Kidney (tissue), 22 donors: ENCODE measurements at places on chromosomes 3 and 15. TPM values are rescaled to one million over a fixed set of nuclear protein-coding genes. Genes with fewer than 3 reads are reported as not detected.

The EXOG gene
- total RNA-seq: 16.4 TPM

The GALNT15 gene
- total RNA-seq: 39.9 TPM

The CA12 gene
- total RNA-seq: 237 TPM

The MTHFS gene
- 44.1 TPM for total RNA-seq

GRCh38 chr15:89542369-89542768, 32.9 kb upstream of the TICRR start:
- no peak for DNase-seq
- no peaks in the 10 kb centered on the region for H3K36me3 ChIP-seq
- H3K4me1 ChIP-seq: no peaks in the 10 kb centered on the region
- no peak overlapping the region for H3K4me3 ChIP-seq
- no peak overlapping the region for H3K27ac ChIP-seq

- no peaks in the 10 kb centered on the region for H3K27me3 ChIP-seq
- H3K4me3 ChIP-seq: no peak overlapping the region
- no peaks in the 10 kb centered on the region for H3K4me1 ChIP-seq
- no peak overlapping the region for H3K27ac ChIP-seq
- H3K36me3 ChIP-seq: no peaks in the 10 kb centered on the region
Measured at GRCh38 chr3:68485051-68485450, 447.3 kb downstream of the TAFA4 start.

DNA sequence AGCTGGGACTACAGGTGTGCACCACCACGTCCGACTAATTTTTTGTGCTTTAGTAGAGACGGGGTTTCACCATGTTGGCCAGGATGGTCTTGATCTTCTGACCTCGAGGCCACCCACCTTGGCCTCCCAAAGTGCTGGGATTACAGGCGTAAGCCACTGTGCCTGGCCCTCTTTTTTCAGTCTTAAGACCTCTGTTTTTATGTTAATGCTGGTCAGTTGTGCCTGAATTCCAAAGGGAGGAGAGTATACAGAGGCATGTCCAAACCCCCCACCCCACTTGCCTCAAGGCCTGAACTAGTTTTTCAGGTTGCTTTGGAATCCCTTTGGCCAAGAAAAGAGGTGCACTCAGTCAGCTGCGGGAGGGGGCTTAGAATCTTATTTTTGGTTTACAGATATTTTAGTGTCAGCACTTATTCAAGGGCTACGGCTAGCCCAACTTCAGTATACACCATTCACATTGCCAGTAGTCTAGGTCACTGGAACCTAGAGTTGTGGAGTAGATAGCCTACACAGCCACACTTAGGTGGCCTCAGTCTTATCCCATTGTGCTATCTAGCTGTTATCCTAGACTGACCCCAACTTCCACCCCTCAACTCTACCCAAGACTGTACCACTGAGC, 128.0 kb upstream of the TPM1 start:
- no peak overlapping the region for H3K27ac ChIP-seq
- no peaks in the 10 kb centered on the region for H3K36me3 ChIP-seq
- no peaks in the 10 kb centered on the region for H3K27me3 ChIP-seq
- no peaks in the 10 kb centered on the region for H3K4me1 ChIP-seq
- H3K4me3 ChIP-seq: no peak overlapping the region
- DNase-seq: no peak

- peaks cover 3% of the 10 kb centered on the region for H3K4me1 ChIP-seq
- no peak for DNase-seq
- no peaks in the 10 kb centered on the region for H3K27me3 ChIP-seq
- H3K27ac ChIP-seq: no peak overlapping the region
Measured at GRCh38 chr3:106826791-106827311, 550.4 kb upstream of the CCDC54 start.

GRCh38 chr15:53625962-53626845, 133.3 kb downstream of the WDR72 start:
- H3K4me1 ChIP-seq: no peaks in the 10 kb centered on the region
- H3K36me3 ChIP-seq: no peaks in the 10 kb centered on the region
- no peak overlapping the region for H3K4me3 ChIP-seq
- DNase-seq: no peak
- no peak overlapping the region for H3K27ac ChIP-seq
- no peaks in the 10 kb centered on the region for H3K27me3 ChIP-seq

DNA sequence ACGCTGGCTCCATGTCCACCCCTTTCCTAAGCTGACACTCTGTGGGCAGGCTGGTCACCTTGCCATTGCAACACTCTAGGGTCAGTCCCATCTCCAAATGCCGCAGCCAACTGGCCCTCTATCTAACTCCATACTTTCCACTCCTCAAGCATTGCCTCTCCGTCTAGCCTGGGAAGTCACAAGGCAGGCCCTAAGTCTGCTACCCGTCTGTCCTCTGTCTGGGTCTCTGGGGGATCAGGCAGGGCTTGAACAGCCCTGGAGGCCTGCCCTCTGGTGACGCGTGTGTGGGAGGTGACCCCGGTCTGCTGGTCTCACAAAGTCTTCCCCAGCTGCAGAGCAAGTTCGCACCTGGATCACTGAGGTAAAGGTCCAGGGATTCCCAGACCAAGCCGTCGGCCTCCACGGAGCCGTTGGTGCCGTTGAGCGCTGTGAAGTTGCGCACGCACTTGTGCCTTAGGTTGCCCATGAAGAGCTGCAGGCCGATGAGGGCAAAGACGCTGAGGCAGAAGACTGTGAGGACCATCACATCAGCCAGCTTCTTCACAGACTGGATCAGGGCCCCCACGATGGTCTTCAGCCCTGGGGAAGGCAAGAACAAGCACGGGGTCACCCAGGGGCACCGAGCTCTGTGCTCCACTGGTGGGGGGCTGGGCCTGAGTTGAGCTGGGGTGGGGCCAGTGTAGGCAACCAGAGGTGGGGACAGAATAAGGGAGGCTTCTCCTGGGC, 39.9 kb downstream of the SCN5A start:
- no peak overlapping the region for H3K27ac ChIP-seq
- H3K4me1 ChIP-seq: no peaks in the 10 kb centered on the region
- no peak for DNase-seq
- no peak overlapping the region for H3K4me3 ChIP-seq

DNA sequence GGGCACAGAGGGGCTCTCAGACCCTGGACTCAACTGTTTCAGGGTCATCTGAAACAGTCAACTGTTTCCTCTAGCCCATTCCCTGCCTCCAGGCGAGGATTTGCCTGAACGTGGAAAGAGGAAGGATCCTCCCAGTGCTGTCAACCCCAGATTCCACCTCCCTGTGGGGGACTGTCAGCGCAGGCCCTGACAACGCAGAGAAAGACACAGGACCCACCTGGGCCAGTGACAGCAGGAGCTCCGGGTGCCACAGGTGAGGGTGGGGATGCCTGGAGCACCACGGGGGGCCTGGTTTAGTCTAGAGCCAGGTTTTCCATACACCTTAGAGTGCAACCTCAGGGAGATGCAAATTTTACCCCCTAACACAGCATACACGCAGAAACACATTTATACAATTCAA, 19.5 kb upstream of the LAMP3 start:
- peaks cover 5% of the 10 kb centered on the region for H3K4me1 ChIP-seq
- H3K4me3 ChIP-seq: no peak overlapping the region
- no peaks in the 10 kb centered on the region for H3K27me3 ChIP-seq
- H3K27ac ChIP-seq: no peak overlapping the region
- no peak for DNase-seq
- H3K36me3 ChIP-seq: no peaks in the 10 kb centered on the region

- H3K27me3 ChIP-seq: no peaks in the 10 kb centered on the region
- DNase-seq: no peak
- no peak overlapping the region for H3K4me3 ChIP-seq
- no peaks in the 10 kb centered on the region for H3K4me1 ChIP-seq
- H3K27ac ChIP-seq: no peak overlapping the region
- H3K36me3 ChIP-seq: no peaks in the 10 kb centered on the region
Measured at GRCh38 chr3:2377281-2377680, 278.6 kb downstream of the CNTN4 start.

DNA sequence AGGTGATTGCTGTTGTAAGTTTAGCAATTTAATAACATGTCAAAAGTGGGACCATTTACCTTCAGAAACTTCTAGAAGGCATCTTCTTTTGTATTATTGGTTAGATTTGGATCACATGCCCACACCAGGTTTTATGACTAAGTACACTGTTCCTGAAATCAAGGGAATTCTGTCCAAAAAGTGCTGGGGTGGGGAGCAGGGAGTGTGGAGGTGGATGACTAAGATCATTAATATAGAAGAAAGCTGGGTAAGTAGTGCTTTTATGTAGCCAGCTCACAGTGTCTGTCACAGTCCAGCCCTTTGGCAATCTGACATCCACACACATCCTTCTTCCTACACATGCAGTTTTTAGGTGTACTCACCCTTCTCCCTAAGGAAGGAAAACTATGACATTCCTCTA, 120.0 kb downstream of the TMCO5A start:
- no peak for DNase-seq
- no peak overlapping the region for H3K27ac ChIP-seq
- H3K4me3 ChIP-seq: no peak overlapping the region
- H3K27me3 ChIP-seq: no peaks in the 10 kb centered on the region
- H3K36me3 ChIP-seq: no peaks in the 10 kb centered on the region

GRCh38 chr3:20023623-20024405, 11.8 kb upstream of the PP2D1 start:
- no peak overlapping the region for H3K4me3 ChIP-seq
- DNase-seq: peak; percentile 14
- no peaks in the 10 kb centered on the region for H3K4me1 ChIP-seq
